ENCODE measurements at places on chromosomes 7 and 10.

- DNase-seq = no peak
Measured at GRCh38 chr10:124732931-124733570, 11.1 kb downstream of the FAM53B start.

DNA sequence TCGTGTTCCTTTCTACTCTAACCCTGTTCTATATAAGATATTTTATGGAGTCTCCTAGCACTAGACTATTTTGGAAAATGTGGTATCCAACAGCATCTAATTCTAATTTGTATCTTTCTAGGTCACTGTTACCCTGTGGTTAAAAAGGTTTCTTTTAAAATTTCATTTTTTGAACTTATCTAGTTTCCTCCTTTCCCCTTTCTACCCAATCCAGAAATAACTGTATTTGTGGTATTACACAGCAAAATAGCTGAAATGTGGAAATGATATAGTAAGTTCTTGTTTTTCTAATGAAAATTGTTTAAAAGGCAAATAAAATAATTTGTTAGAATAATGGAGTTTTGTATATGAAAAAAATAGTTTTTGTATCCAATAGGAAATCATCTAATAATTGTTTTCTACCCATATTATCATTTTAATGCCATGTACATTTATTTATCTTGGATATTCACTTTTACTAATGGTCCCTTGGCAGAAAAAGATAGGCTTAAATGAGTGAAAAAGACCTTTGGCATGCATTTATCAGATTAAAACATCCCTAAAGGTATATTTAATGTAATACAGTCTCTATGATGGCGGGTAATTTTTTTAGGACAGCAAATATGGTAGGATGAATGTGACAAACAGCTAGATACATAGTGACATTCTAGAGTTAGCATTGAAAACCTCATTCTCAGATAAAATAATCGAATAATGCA, 175.5 kb upstream of the PLXDC2 start:
- DNase-seq = no peak

DNA sequence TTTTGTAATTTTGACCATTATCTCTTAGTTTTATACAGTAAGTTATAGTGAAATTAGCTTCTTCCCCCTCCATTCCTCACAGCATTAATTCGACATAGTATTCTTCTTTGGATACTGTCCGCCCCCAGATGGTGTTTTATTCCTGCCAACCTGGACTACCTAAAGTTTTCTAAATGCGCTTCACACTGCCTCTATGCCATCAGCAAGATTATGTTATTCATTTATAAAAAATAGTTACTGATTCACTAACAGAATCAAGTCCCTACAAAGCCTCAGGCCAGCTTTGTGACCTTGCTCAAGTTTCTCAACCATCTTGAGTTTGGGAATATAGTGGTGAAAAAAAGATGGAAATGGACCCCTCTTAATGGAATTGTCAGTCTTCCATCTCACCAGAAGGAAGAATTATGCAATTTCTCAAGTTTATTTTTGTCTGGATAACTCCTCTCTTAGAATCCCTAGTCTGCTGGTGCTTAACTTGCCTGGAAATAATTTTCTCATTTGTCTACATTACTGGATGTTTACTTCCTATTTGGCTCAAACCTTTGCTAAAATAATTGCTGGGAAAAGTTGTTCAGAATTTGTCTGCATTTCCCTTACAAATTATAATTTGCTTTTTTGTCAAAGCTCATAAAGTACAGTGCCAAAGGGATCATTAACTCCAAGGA, 16.7 kb upstream of the FGL2 start:
- no peak for DNase-seq

DNA sequence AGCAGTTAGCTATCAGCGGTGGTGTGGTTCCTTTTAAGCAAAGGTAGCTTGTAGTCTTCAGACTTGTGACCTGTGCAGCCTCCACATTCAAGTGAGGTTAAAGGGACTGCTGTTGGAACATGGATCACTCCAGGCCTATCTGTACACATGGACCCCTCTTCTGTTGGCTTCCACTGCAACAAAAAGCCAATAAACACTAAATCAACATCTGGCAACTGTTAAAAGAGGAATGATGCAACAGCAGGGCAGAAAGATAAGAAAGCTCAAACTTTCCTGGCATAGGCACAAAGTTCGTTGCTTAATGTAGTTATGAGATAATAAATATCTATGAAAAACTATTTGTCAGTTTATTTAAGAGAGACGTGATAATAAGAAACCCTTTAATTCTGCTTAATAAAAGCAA, 4.0 kb upstream of the MINPP1 start:
- no peak for DNase-seq

DNA sequence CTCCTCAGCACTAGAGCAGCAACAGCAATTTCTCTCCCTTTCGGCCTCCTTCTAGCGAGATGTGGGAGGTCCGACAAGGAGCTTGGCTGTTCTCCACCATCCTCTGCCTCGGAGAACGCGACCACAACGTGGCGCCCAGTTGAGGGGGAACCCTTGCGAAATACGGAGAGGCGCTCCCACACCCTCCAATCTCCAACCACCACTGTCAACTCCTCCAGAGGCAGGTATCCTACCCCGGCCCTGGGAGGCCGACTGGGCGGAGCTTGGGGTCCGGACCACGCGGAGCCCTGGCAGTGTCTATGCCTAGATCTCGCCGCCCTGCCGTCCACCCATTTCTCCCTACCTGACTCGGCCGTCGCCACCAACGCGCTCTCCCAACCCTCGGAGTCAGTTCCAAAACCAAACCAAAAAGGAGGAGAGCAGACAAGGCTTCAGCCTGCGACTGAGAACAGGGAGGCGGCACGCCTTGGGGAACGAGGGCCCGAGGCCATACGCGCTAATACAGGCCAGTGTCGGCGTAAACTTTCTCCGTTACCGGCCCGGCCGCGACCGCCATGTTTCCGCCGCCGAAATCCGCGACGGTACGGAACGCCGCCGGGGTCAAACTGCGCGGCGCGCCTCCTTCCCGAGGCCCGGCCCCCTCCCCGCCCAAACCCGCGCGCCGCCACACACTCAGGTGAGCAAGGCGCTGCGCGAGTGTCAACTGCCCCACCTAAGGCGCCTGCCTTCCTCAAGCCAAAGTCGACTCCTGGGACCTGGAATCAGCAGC, at the start of gene TMEM168:
Gene TMEM168, minus strand, starts transcription at position 577 of the 769 bp plus-strand sequence. CDS start 5,568 bp downstream, outside the sequence.
- DNase-seq = peak; percentile 44

GRCh38 chr7:73622909-73623797, 1.2 kb downstream of the MLXIPL start:
- DNase-seq = no peak

Data from GM04504 (cell line).